Spleen (tissue), 13 donors: ENCODE measurements at places on chromosomes 4 and X.

GRCh38 chrX:15563056-15563455 is 37.7 kb downstream of the ACE2 start:
- no peak for DNase-seq

GRCh38 chrX:132957211-132958090 is 978 bp downstream of the HS6ST2 start:
- peak; percentile 66 for DNase-seq

GRCh38 chr4:159010563-159011260 is 92.2 kb upstream of the RAPGEF2 start:
- DNase-seq, result no peak

DNA sequence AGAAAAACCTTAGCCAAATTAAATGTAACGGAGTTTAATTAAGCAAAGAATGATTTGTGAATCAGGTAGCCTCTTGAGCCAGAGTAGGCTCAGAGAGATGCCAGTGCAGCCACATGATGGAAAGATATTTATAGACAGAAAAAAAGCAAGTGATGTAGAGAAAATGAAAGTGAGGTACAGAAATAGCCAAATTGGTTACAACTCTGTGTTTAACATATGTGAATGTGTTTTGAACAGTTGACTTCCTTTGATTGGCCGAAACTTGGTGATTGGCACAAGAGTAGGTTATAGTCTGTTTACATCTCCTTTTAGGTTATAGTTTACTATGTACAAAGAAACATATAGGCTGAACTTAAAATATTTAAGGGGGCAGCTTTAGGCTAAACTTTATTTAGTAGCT is 459.9 kb upstream of the BOD1L1 start:
- DNase-seq, result no peak

- no peak for DNase-seq
Observed at GRCh38 chrX:38627683-38628082, 66.3 kb downstream of the TSPAN7 start.

GRCh38 chr4:138320030-138320429 is 77.9 kb upstream of the SLC7A11 start:
- DNase-seq, result no peak

- no peak for DNase-seq
Observed at GRCh38 chr4:25377572-25378436, 741 bp downstream of the ANAPC4 start.

DNA sequence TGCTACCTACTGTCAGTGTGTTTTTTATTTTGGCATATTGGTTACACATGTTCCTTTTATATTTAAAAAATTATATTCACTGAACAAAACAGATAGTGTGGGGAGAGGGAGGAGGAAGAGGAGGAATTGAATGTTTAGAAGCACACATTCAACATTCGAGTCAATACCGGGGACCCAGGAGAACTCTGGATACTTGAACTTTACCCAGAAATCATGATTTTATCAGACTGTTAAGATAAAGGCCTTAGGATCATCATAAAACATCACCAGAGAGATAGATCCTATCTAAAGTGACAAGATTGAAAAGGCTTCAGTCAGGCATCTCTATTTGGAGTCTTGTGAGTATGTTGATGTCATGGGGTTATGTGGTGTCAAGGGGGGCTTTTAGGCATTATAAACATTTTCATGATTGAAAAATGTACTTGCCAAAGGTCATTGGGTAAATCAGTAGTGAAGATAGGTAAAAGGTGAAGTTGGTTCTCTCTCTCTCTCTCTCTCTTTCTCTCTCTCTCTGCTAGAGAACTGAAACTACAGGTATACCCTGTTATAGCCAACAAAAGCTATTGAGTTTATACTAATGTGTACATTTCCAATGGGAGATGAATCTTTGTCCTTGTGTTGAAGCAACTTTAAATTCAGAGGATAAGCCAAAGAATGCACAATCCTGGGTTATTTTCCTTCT is 16.9 kb upstream of the RGN start:
- no peak for DNase-seq

DNA sequence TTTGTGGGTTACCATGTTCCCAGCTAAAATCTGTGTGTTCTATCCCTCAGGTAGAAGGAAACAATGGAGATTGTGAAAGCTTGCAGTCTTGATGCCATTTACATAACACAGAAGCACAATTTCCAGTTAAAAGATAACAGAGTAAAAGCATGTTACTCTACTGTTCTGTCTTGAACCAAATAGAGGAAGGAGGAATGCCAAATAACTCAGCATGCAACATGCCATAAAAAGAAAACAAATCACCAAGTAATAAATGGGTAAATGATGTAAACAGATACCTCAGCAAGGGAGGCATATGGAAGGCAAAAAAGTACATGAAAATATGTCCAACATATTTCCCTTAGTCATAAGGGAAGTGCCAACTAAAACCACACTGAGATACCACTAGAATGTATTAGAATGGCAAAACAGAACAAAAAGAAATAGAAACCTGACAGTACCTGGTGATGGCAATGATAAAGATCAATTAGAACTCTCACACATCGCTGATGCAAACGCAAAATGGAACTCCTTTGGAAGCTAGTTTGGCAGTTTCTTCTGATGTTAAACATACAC is 502.6 kb upstream of the HS3ST1 start:
- no peak for DNase-seq

DNA sequence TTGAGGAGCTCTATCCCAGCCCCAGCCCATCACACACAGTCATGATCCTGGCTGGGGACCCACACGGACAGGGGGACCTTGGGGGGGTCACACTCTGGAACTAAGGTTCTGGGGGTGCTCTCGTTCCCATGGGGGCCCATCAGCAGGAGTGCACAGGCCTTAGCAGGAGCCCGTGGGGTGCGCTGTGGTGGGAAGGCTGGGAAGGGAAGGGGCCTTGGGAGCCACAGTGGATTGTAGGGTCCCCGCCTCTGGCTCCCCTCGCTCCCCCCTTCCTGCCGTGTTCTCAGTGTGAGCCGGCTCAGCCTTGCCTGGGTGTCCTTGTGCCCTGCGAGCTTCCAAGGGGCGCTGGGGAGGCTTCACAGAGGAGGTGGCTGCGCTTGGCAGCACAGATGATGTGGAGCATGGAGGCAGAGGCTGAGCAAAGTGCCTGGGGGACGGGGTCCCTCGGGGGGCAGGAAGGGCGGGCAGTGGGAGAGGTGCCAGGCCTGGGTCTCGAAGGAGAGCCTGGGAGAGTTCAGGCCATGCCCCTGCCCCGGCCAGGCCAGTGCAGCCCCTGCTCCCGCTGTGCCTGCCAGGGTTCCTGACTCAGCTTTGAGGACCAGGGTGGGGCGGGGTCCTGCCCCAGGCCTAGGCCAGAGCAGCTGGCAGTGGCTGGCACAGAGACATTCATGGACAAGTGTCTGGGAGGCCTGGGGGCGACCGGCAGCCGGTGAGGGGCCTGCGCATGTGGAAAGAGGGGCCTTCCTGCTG is 5.5 kb upstream of the HGFAC start:
- no peak for DNase-seq

- DNase-seq, result no peak
Observed at GRCh38 chrX:35101901-35102300, 159.3 kb downstream of the FAM47B start.

- no peak for DNase-seq
Observed at GRCh38 chr4:24174602-24175001, 284.8 kb upstream of the PPARGC1A start.

DNA sequence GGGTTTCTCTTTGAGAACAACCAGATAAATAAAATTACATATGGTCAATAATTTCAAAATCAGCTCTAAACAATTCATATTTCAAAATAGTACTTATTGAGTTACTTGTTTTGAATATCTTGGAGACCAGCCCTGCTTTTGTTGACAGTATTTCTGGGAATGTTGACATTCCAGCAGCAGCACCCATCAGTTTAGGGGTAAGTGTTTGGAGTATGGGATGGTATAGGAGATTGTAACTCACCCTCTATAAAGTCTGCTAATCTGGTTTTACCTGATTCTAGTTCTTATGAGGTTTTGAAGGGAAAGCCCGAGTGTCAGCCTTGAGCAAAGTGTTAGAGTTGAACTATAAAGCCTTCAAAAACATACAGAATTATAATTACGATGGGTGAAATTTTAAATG is 139.2 kb upstream of the ANKRD50 start:
- no peak for DNase-seq

DNA sequence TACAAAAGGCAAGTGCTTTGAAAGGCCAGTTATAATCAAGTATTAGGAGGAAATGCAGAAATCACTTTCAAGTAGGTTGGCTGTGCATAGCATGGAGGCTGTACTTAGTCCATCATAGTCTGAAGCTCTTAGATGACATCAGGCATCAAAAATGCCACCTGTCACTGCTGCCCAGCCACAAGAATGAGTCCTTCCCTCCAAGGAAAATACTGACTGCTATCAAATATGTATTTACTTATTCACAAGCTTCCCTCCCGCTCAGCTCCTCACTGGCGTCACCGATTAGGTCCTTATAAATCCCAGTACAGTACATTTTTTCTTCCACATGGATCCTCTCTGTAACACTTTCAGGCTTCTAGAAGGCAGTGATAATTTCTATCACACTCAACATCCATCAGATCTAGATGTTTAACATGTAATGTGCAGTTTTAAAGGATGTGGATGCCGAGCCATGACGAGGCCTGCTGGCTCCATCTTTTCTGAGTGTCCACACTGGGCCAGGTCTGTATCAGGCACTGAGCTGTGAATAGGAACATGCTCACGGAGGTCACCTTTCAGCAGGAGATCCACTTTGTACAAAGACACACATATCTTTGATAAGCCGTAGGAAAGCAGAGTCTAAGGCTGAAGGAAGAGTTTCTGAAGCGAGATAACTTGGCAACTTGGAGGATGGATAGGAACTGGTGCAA is 121.9 kb downstream of the PALLD start:
- no peak for DNase-seq

- DNase-seq, result no peak
Observed at GRCh38 chrX:45352611-45353010, 151.9 kb upstream of the DIPK2B start.

- peak; percentile 57 for DNase-seq
Observed at GRCh38 chr4:8542776-8543525, 37.2 kb upstream of the GPR78 start.

DNA sequence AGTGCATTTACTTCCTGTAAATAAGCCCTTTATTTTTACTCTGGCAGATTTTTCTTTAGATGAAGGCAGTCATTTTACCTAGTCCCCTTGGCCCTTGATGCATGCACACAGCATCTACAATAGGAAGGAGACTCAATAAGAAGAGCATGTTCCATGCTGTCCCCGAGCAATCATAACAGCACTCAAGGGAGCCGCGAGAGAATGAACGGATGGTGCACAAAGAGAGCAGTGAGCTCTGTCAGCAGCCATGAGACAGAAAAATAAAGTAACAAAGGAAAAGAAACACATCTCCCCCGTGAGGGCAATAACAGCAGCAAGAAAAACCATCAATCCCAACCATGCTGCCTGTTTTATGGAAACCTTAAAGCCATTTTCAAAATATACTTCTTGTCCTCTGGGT is 11.9 kb downstream of the SMIM31 start:
- no peak for DNase-seq

DNA sequence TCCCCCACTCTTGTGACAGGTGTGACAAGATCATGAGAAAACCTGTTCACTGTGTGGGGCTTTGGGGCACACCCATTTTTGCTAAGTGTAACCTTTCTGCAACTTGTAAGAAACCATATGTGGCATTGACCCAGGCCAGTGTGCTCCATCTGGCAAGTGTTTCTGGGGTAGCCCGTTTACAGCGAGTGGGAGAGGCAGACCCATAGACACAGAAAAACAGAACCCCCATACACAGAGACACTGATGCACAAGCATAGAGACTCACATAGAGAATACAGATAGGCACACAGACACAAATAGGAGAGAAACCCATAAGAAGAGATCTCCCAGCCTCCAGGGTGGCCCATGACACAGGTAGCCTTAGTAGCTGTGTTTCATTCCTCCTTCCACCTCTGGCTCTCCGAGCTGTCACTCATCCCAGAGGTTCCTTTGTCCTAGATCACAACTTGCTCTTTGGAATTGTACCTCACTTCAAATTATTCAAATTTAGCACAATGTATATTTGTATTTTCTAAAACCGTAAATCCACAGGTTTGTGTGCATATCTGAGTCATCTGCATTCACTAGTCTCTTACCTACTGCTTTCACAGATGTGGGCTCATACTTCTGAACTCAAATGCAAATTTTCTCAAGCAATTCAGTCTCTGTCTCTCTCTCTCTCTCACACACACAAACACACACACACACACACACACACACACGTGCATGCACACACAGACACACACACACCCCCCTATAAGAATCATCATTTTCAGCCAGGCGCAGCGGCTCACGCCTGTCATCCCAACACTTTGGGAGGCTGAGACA is 114.4 kb downstream of the SH3KBP1 start:
- DNase-seq, result no peak

DNA sequence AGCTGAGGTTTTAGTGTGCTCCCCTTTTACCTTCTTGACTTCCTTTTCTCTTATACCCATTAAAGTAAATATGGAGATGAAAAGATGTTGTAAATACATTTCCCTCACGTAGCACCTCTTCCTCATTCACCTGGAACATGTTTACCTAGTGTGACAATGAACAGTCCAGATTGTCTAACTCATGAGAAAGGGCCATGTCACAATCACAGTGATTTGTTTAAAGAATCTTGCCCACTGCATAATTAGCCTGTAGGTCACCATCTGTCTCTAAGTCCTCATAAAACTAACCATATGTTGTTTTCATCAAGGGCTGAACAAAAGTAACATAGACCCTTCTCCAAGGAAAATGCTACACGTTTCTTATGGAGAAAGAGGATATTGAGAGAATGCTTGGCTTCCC is 85.7 kb downstream of the TSPAN5 start:
- no peak for DNase-seq

DNA sequence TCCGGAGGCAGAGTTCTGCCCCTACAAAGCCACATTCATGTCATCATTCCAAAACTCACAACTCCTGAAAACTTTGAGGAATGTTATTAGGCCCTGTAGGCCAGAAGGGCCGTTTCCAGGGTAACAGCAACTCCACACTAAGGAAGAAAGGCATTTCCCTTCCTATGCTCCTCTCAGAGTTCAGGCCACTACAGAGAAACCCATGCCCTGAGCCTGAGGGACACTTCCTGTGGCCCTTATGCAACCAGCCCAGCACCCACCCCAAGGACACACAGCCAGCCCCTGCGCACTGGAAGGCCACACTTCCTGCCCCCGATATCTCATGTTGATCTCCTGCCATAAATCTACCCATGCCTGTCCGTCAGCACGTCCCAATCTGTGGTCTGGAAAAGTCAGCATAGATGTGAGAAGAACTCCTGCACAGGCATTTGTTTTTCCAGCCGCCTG is 289.3 kb downstream of the BCOR start:
- no peak for DNase-seq

- no peak for DNase-seq
Observed at GRCh38 chr4:138841343-138841742, 174.2 kb upstream of the NOCT start.

GRCh38 chr4:152454398-152455011 is 81.4 kb downstream of the FBXW7 start:
- no peak for DNase-seq
